ENCODE measurements at places on chromosomes 11 and 22. TPM values are rescaled to one million over a fixed set of nuclear protein-coding genes. Genes with fewer than 3 reads are reported as not detected.

Gene TBX1
- 0.11 TPM for total RNA-seq

Gene PATL1
- total RNA-seq: 34.6 TPM

Gene OR8G5
- not detected for total RNA-seq

Gene PDE2A
- 53.1 TPM for total RNA-seq

Gene PATE4
- not detected for total RNA-seq

Gene PPFIBP2
- 27.8 TPM for total RNA-seq

Gene HSPB2
- total RNA-seq: 2.3 TPM

Gene DDTL
- total RNA-seq: not detected

Gene FTH1
- total RNA-seq: 2,868 TPM

Gene FAT3
- 0.06 TPM for total RNA-seq

Gene DLG2
- total RNA-seq: 101 TPM

Gene DNAJB13
- 0.14 TPM for total RNA-seq

Gene PANX3
- total RNA-seq: not detected

GRCh38 chr11:45043755-45044475 is 93.2 kb upstream of the TP53I11 start:
- DNase-seq: no peak

DNA sequence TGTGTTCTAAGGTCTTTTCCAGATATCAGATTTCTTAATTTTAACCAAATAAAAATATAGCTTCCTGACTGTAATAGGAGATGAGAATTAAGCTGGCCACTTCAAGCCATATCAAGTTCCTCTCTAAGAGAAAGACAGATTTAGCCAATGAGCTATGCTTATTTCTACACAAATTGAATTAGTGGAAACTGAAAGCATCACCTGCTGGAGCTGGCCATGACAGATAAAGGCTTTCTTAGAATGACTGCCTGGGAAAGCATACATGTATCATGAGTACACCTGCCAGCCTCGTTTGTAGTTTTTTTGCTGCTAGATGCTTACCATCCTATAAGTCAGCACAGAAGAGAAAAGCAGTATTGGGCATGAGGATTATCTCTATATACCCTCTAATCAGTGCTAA is 53.5 kb upstream of the DBX1 start:
- no peak for DNase-seq

DNA sequence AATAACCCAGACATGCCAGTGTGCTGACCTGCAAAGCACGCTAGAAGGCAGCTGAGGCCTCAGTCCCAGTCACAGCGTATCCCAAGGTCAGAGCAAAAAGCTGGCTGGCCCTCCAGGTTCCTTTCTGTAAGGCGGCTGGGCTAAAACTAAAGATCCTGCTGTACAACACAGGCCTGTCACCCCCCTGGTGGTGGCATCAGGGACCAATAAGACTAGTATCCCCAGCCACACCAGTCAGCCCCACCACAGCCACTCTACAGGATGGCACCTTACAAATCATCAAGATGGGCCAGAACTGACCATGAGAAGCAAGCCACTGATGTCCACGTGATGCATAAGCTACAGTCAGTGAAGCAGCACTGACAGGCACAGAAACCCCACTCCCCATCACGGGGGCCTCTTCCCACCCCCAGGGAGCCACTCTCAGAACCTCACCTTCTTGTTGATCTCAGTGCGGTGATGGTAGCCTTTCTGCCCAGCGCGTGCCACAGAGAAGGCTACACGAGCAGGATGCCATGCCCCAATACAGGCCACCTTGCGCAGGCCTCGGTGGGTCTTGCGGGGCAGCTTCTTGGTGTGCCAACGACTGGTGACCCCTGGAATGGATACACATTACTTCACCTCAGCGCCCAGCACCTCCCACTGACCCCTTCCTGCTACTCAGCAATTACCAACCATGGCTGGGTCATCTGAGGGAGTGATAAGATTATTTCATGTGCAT is 5.0 kb downstream of the RPL3 start:
- peak; percentile 84 for DNase-seq

DNA sequence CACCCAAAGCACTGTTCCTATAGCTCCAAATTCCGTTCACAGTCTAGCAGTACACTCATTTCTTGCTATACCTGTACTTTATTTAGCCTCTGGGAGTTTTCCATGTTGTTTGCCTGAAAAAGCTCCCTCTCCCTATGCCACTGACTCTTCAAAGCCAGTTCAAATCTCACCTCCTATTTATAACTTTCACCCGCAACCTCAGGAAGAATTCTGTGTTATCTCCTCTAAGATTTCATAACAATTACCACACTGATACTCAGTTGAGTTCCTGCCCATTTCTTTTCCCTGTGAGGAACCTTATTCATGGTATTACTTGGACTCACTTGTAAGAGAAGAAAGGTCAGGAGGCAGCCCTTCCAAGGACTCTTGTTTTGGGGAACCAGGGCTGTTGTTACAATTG is 25.2 kb downstream of the GDPD4 start:
- DNase-seq: no peak

DNA sequence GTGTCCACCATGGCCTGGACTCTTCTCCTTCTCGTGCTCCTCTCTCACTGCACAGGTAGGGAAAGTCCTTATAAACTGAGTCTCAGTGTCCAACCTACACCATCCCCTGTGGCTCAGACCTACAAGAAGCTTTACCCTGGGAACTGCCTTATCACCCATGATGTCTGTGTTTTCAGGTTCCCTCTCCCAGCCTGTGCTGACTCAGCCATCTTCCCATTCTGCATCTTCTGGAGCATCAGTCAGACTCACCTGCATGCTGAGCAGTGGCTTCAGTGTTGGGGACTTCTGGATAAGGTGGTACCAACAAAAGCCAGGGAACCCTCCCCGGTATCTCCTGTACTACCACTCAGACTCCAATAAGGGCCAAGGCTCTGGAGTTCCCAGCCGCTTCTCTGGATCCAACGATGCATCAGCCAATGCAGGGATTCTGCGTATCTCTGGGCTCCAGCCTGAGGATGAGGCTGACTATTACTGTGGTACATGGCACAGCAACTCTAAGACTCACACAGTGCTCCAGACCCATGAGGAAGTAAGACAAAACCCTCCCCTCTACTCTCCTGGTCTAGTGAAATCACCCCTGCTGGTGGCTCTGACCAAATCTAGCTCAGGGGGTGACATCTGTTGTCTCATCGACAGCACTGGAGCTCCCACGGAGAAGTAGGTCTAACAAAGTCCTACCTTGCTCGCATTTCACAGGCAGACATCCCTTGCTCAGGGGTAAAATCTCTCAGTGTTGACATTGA is 74.3 kb downstream of the VPREB1 start:
- no peak for DNase-seq

GRCh38 chr11:34928960-34929680 is 12.7 kb downstream of the PDHX start:
- DNase-seq: no peak

DNA sequence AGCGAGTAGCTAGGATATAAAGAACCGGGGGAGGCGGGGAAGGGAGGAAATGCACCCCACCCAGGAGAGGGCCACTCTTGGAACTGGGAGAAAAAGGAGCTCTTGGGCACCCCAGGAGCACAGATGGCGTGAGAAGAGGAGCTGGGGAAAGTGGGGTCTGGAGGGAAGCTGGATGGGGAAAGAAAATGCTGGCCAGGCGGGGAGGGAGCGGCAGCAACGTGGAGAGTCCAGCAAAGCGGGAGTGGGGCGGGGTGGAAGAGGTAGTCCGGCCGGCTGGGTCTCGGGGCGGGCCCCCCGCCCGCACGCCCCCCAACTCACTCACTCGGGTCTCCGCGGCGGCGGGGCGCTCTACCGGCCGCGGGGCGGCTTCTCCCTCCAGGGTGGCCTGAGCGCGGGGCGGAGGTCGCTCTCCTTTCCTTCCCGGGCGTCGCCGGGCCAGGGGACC is 522 bp downstream of the TOB2 start:
- DNase-seq: peak; percentile 46

- no peak for DNase-seq
Observed at GRCh38 chr11:16846305-16846704, 107.9 kb downstream of the C11orf58 start.

DNA sequence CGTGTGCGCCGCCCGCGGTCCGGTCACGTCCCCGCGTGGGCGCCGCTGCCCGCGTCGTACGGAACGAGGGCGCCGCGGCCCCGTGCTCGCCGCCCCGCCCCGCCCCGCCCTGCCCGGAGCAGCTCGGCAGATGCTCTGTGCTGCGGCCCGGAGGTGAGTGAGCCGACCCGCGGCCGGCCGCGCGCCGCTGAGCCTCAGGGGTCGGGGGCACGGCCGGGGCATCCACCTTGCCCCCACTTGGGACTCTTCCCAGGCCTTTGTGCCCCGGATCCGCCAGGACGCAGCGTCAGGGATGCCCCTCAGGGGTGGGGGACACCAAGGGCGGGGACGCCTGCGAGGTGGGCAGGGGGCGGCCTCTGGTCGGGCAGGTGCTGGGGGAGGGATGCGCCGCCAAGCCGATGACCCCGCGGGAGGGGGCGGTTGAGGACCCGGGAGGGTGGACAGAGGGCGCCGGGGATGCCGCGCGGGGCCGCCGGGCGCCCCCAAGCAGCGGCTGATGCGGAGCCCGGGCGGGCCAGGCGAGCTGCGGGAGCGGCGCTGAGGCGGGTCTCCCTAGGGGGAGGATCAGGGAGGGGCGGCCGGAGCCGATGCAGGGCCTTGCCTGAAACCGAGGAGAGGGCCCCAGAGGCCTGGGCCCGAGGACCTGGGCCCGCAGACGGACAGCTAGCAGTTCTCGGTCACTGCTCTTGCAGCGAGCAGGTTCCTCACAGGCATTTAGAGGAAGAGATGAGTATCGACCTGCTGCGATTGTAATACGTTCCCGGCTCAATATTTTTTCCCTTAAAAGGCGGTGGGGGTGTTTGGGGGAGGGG is at the start of gene GNAZ:
GNAZ (plus strand) TSS at position 102 of the 812 bp plus-strand sequence. CDS start 25,177 bp downstream, outside the sequence.
- peak; percentile 44 for DNase-seq

GRCh38 chr11:94583866-94584500 is 16.8 kb downstream of the PIWIL4 start:
- no peak for DNase-seq

- no peak for DNase-seq
Observed at GRCh38 chr22:19422440-19423301, 8.9 kb downstream of the HIRA start.

DNA sequence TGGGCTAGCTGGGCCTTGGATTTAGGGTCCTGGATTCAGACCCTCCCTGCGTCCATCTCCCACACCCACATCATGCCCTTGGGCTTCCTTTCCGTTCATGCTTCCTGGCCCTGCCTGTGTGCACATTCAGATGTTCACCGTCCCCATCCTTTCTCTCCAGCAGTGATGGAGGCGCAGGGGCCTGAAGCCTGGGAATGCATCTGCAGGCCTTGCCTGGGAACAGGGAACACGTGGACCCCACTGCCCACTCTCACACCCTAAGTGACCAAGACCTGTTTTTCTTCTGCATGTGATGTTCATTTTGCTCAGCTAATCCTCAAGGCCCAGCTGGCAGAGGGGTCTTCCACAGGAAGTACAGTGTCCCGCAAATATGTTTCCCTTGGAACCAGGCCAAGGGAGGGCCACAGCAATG is 91.6 kb upstream of the PARVA start:
- no peak for DNase-seq

DNA sequence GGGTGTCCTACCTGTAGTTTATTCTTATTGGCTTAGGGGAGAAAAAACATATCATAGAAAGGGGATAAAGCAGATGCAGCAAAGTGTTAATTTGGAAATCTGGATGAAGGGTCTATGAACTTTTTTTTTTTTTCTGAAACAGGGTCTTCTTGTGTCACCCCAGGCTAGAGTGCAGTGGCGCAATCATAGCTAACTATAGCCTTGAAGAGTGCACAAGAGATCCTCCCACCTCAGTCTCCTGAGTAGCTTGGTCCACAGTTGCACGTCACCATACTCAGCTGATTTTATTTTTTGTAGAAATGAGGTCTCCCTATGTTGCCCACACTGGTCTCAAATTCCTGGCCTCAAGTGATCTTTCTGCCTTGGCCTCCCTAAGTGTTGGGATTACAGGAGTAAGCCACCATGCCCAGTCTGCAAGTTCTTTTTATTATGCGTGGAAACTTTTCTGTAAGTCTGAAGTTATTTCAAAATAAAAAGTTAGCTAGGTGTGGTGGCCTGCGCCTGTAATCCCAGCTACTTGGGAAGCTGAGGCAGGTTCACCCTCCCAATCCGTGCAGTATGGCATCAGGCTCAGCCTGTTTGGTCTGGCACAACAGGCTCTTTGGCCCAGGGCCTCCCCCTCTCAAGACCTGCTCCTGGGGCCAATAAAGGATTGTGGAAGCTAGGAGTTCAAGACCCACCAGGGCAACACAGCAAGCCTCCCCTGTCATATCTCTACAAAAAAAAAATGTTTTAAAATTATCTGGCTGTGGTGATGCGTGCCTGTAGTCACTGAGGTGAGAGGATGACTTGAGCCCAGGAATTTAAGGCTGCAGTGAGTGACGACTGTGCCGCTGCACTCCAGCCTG is 111.9 kb downstream of the MED15 start:
- DNase-seq: no peak

GRCh38 chr11:107385361-107385981 is 72.2 kb downstream of the CWF19L2 start:
- no peak for DNase-seq

GRCh38 chr11:17645190-17645970 is 74.0 kb upstream of the MYOD1 start:
- no peak for DNase-seq

GRCh38 chr11:126599217-126599897 is 243.9 kb downstream of the ST3GAL4 start:
- no peak for DNase-seq

- no peak for DNase-seq
Observed at GRCh38 chr11:8934742-8935488, 2.2 kb upstream of the C11orf16 start.

- DNase-seq: no peak
Observed at GRCh38 chr11:117197516-117198456, 1.4 kb upstream of the TAGLN start.

DNA sequence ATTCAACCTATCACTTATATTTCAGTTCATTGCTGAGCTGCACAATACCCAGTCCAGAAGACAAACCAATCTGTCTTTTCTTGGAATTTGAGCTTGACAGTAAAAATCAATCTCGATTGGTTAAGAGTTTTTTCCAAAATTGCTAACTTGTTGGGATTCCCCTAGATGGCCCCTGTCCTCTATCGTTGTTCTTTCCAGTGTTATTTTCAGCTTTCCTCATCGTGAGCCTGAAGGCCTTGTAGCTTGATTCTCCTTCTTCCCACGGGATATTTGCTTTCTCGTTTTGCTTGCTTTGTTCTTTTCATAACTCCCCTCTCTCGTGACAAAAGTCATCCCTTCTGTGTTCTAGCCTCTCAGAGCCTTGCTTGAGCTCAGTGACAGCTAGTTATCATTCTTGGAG is 3.1 kb downstream of the OR8B8 start:
- no peak for DNase-seq

- DNase-seq: peak; percentile 14
Observed at GRCh38 chr11:17599460-17599925, 52.4 kb downstream of the OTOG start.
